ENCODE measurements at places on chromosomes 3 and 15.

- DNase-seq, result no peak
Measured at GRCh38 chr3:52172262-52172757, 18.1 kb upstream of the POC1A start.

DNA sequence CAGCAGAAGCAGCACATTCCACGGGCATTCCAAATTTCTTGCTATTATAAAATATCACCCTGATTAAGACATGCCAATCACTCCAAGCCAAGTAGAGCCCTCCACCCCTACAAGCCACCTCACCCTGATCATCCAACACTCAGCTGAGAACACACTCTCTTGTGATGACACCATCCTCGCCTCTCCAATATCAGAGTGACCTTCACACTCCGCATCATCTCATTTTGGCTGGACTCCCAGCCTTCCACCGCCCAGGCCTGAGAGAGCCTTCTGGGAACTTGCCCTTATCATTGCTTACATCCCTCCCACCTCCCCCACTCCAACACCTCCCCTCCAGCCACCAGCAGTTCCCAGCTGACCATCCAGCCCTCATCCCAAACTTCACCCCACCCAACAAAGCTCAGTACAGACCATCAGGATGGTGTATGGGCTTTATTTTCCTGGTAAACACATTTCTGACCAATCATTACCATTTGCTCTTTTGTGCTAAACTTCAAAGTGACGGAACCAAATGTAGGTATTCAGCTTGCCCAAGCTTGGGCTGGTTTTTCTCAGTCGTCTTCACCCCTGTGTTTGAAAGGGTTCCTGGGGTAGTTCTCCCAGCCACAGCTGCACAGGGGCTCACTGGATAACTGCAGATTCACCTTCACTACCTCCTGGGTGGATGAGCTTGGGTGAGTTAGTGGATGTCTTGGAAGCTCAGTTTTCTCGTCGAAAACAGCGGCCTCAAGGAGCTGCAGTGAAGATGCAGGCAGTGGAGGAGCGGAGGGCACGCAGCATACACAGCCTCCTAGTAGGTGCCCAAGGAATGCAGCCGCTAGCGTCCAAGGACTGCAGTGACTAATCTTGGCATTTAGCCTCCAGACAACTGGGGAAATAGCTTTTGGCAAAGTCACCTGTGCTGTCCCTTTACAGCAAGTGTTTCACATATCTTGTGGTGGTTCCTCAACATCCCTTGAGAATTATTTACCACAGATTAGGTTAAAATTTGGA lies 115.1 kb downstream of the LIPC start:
- no peak for DNase-seq

DNA sequence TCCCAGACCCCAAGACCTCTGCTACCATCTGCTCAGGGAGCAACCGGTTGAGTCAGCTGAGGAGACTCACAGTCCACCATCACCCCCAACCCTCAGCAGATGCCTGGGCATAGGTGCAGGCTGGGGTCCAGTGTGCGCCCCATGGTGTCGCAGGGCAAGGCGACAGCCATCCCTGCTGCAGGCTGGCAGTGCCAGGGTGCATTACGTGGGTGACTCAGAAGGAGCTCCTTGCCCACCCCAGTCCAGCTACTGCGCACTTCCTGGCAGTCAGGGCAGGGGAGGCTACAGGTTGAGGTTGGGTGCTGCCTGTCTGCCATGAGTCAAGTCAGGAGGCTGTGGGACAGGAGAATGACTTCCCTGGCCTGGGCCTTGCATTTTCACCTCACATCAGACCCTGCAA lies 33.5 kb downstream of the RASGRF1 start:
- no peak for DNase-seq

DNA sequence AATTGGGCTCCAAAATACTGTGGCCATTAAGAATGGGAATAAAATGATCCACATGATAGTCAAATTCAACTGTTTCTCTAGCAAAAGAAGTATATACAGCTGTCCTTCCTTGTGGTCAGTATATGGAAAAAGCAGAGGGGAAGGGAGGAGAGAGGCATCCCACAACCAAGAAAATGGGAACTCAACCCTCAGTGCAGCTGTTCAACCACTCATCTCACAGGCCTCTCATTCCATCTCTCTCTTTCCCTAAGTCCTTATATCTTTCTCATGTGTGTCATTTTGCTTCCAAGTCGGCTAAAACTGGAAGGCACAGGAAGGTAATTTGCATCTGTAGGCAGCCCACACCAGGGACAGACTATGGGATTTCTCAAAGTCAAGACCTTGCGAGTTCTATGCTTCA lies 27.5 kb downstream of the AVEN start:
- DNase-seq, result no peak

- no peak for DNase-seq
Measured at GRCh38 chr15:47616876-47617275, 100.4 kb upstream of the SEMA6D start.

- DNase-seq, result no peak
Measured at GRCh38 chr3:24367664-24368264, 126.9 kb downstream of the THRB start.

DNA sequence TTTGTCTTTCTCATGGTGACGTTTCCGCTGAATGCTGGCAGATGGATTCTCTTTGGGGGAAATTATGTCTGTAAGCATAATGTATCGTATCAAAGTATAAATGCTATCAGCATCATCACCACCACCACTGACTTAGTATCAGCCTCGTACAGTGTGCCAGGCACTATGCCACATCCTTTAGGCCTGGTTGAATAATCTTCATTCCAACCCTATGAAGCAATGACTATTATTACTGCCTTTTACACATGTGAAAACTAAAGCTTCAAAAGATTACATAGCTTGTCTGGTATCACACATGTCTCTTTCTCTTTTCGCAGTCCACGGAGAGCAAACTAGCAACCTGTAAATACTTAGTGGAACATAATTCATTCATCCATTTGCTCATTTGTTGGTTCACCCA lies 166.7 kb upstream of the PRICKLE2 start:
- no peak for DNase-seq

GRCh38 chr3:71778353-71778752 lies 6.6 kb downstream of the PROK2 start:
- no peak for DNase-seq

DNA sequence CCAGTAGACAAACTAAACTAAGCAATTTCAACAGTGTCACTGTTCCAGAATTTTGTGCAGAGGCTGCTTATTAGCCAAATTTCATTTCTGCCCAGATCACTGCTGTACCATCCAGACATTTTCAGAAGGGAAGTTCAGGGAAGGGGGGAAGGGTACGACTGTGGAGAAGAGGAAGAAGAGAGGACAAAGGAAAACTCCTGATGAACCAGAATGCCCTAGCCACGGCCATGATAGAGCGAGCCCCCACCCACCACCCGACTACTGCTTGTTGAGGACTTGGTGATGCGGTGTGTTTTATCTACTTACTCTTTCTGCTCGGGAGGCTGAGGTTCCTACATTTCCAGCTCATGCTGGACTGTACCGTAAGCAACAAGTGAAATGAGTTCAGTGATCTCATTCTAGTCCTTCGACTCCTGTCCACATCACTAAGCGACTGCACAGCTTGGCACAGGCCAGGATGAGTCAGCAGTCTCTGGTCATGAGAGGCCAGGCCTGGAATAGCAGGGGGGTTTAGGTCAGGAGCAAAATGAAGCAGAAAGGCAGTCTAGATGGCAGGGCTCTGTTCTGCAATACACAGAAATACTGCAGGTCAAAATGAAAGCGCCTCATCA lies 330.8 kb downstream of the TIGIT start:
- DNase-seq, result no peak

GRCh38 chr15:38748710-38749109 lies 184.1 kb upstream of the RASGRP1 start:
- no peak for DNase-seq

GRCh38 chr3:159887911-159888310 lies 100.7 kb upstream of the IL12A start:
- DNase-seq, result no peak

- DNase-seq, result peak; percentile 73
Measured at GRCh38 chr3:56801662-56802377, at the start of gene ARHGEF3. TSS of gene ARHGEF3 (minus strand) at chr3:56801949. CDS start at chr3:56801798, 151 bp downstream.

GRCh38 chr3:100875239-100875638 lies 118.0 kb downstream of the ABI3BP start:
- DNase-seq, result no peak

DNA sequence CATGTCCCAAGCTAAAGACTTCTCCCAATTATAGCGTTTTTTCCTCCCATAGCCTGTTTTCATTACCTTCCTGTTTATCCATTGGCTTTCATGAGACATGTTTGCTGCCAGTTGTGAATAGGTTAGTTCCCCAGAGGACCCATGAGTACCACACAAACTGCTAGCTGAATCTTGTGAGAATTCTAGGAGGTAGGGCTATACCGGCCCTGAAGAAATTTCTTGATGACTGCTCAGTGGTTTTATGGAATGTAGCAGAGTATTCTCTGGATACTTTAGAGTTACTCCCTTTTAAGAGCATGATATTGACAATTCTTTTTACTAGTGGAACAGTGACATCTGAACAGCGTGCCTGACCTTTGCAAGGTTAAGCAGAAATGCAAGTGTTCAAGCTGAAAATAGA lies 210.4 kb downstream of the MCTP2 start:
- DNase-seq, result no peak

Measured in stimulated activated CD4-positive, alpha-beta T cell treated with anti-CD3 and anti-CD28 coated beads, Interleukin-1b, Interleukin-23, amount 100 ng/mL, for 1 hour (primary cell).